ENCODE measurements at places on chromosomes 11 and 22. TPM values are rescaled to one million over a fixed set of nuclear protein-coding genes. Genes with fewer than 3 reads are reported as not detected.

DNA sequence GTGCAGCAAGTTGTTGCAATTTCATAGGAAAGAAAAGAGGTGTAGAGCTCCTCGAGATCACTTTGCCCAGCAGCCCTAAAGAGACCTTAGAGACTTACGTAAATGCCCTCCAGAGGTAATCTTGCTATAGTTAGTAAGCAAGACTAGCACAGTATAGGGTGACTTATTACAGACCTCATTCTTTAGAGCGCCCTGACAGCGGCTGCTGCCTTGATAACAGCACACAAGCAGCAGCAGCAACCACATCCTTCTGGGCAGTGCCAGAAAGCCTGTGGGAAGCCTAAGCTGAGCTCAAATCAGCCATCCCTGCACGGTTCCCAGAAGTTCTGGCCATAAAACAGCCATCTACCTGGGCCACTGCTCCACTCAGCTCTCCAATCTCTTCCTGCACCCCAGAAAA, 22.6 kb upstream of the OR56B1 start:
- H3K27me3 ChIP-seq = no peaks in the 10 kb centered on the region
- H3K4me3 ChIP-seq = no peak overlapping the region
- H3K27ac ChIP-seq = no peak overlapping the region
- peaks cover 23% of the 10 kb centered on the region for H3K36me3 ChIP-seq

GRCh38 chr11:73383249-73384124, 7.3 kb downstream of the RELT start:
- peak overlapping the region; percentile 81 for H3K27ac ChIP-seq
- peaks cover 16% of the 10 kb centered on the region for H3K36me3 ChIP-seq
- H3K4me1 ChIP-seq = peaks cover 79% of the 10 kb centered on the region
- no peak overlapping the region for H3K4me3 ChIP-seq
- no peak for DNase-seq

- no peak overlapping the region for H3K4me3 ChIP-seq
- no peaks in the 10 kb centered on the region for H3K27me3 ChIP-seq
- no peak for DNase-seq
- H3K27ac ChIP-seq = no peak overlapping the region
These were observed 4.0 kb upstream of the SLC3A2 start for GRCh38 chr11:62876712-62877111.

DNA sequence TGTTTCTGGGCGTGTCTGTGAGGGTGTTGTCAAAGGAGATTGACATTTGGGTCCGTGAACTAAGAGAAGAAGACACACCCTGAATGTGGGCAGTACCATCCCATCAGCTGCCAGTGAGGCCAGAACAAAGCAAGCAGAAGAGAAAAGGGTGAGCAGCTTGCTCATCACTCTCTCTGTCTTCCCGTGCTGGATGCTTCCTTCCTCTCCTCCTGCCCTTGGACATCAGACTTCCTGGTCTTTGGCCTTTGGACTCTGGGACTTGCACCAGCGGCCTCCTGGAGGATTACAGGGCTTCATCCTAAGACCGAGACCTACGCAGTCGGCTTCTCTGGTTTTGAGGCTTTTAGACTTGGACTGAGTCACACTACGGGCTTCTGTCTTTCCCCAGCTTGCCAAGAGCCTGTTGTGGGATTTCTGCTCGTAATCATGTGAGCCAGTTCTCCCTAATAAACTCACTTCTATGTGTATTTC, 18.8 kb downstream of the APOL2 start:
- peaks cover 6% of the 10 kb centered on the region for H3K36me3 ChIP-seq
- peaks cover 41% of the 10 kb centered on the region for H3K27me3 ChIP-seq
- H3K4me1 ChIP-seq = peaks cover 11% of the 10 kb centered on the region
- no peak for DNase-seq

GRCh38 chr22:45335021-45335818, 25.5 kb downstream of the FAM118A start:
- peaks cover 10% of the 10 kb centered on the region for H3K4me1 ChIP-seq
- no peaks in the 10 kb centered on the region for H3K27me3 ChIP-seq
- H3K4me3 ChIP-seq = no peak overlapping the region
- H3K36me3 ChIP-seq = peaks cover 62% of the 10 kb centered on the region
- no peak overlapping the region for H3K27ac ChIP-seq

The ZNF408 gene
- 17.1 TPM for total RNA-seq

DNA sequence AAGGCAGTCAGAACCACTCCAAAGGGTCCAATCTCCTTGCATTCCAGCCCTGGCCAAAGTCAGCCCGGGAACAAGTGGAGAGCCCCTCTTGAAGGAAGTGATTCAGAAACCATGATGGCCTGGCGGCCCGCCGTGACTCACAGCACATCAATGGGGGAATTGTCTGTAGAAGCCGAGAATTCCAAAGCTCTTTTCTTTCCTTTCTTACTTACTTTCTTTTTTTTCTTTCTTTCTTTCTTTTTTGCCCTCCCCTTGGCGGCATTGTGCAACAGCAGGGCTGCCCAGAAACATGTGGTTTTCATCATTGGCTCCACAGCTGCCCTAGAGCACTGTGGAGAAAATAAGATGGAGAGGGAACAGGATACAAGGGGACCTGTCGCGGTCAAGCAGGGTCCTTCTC, 140.2 kb upstream of the TIMP3 start:
- peaks cover 8% of the 10 kb centered on the region for H3K27me3 ChIP-seq
- no peak for DNase-seq
- no peak overlapping the region for H3K27ac ChIP-seq
- H3K4me3 ChIP-seq = no peak overlapping the region
- no peaks in the 10 kb centered on the region for H3K36me3 ChIP-seq

DNA sequence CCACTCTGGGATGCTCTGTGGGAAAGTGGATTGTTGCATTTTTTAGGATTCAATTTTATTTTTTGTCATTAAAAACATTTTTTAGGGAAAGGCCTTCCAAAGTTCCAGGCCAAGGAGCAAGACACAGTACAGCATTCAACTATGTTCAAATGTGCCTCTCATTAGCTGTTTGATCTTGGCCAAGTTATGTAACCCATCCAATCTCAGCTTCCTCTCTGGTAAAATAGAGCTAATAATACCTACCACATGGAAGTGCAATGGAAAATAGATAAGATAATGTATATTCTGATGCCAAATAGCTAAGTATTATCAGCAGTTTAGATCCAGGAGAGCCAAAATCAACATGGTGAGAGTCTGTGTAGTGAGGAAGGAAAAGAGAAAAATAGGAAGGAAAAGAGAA, 220.3 kb upstream of the SESN3 start:
- H3K27ac ChIP-seq = no peak overlapping the region
- DNase-seq = no peak
- H3K4me1 ChIP-seq = no peaks in the 10 kb centered on the region
- no peak overlapping the region for H3K4me3 ChIP-seq
- H3K27me3 ChIP-seq = no peaks in the 10 kb centered on the region
- no peaks in the 10 kb centered on the region for H3K36me3 ChIP-seq

GRCh38 chr22:43151251-43152002, at the start of gene TSPO:
TSPO (plus strand) TSS chr22:43151559; CDS start chr22:43159239, 7,680 bp downstream.
- H3K27me3 ChIP-seq = no peaks in the 10 kb centered on the region
- DNase-seq = peak; percentile 74
- H3K4me1 ChIP-seq = peaks cover 36% of the 10 kb centered on the region
- H3K27ac ChIP-seq = peak within 1 kb of the TSS; percentile 90
- peak within 1 kb of the TSS; percentile 90 for H3K4me3 ChIP-seq

The LINC01488 gene
- total RNA-seq = not detected

DNA sequence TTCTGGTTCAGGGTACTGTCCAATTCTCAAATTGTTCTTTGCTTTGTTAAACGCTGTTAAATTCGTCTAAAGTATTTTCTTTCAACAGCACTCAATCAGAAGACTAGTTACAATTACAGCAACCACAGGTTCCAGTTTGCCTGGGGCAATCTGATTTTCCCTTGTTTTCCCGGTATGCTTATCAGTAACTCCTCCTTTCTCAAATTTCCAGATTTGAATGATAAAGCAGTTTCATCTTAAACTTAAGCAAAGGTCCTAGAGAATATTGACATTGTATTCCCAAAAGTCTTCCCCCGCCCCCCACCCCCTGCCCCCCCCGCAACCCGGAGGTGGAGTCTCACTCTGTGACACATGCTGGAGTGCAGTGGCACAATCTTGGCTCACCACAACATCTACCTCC, 10.5 kb upstream of the USP28 start:
- H3K27me3 ChIP-seq = peaks cover 1% of the 10 kb centered on the region
- no peaks in the 10 kb centered on the region for H3K4me1 ChIP-seq
- no peak for DNase-seq
- H3K4me3 ChIP-seq = no peak overlapping the region

GRCh38 chr11:15563054-15563453, 448.3 kb downstream of the INSC start:
- no peaks in the 10 kb centered on the region for H3K36me3 ChIP-seq
- H3K4me3 ChIP-seq = no peak overlapping the region
- H3K4me1 ChIP-seq = no peaks in the 10 kb centered on the region

DNA sequence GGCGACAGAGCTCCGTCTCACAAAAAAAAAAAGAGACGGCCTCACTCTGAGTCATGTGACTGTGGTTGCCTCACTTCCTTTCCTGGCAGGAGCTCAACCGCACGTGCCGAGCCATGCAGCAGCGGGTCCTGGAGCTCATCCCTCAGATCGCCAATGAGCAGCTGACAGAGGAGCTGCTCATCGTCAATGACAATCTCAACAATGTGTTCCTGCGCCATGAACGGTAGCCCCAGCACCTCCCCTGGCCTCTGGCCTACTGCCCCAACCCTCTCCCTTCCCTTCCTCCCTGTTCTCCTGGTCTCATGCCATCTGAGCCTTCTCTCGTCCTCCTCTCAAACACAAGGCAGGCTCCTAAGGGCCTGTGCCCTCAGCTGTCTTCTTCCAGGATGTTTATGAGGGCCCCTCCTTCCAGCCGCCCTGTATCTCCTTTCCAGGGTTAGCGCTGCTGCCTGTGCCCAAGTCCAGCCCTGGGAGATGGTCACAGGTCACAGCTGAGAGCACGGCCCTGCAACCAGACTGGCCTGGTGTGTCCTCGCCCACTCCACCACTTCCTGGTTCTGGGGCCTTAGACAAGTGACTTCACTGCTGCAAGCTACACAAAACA, 30.7 kb downstream of the TOM1 start:
- peaks cover 52% of the 10 kb centered on the region for H3K36me3 ChIP-seq
- peak; percentile 70 for DNase-seq
- H3K27me3 ChIP-seq = no peaks in the 10 kb centered on the region
- peak overlapping the region; percentile 22 for H3K4me3 ChIP-seq

- H3K27ac ChIP-seq = no peak overlapping the region
- H3K4me1 ChIP-seq = no peaks in the 10 kb centered on the region
- no peak overlapping the region for H3K4me3 ChIP-seq
- H3K36me3 ChIP-seq = no peaks in the 10 kb centered on the region
- DNase-seq = peak; percentile 57
- peaks cover 30% of the 10 kb centered on the region for H3K27me3 ChIP-seq
These were observed 57.7 kb upstream of the DRD2 start for GRCh38 chr11:113532697-113533424.

The SLC22A12 gene
- not detected for total RNA-seq

- H3K4me1 ChIP-seq = peaks cover 59% of the 10 kb centered on the region
- DNase-seq = peak; percentile 29
- peak overlapping the region; percentile 28 for H3K4me3 ChIP-seq
- H3K27me3 ChIP-seq = no peaks in the 10 kb centered on the region
- peak overlapping the region; percentile 50 for H3K27ac ChIP-seq
These were observed 143.4 kb downstream of the MAML2 start for GRCh38 chr11:96199563-96200025.

- H3K27me3 ChIP-seq = peaks cover 21% of the 10 kb centered on the region
- peaks cover 13% of the 10 kb centered on the region for H3K4me1 ChIP-seq
- H3K36me3 ChIP-seq = no peaks in the 10 kb centered on the region
These were observed 128.0 kb downstream of the RBFOX2 start for GRCh38 chr22:35900483-35901168.

The KRTAP5-5 gene
- not detected for total RNA-seq

GRCh38 chr22:31893460-31893859, 50.9 kb upstream of the YWHAH start:
- H3K4me3 ChIP-seq = no peak overlapping the region
- H3K27ac ChIP-seq = no peak overlapping the region
- H3K36me3 ChIP-seq = peaks cover 24% of the 10 kb centered on the region
- peaks cover 5% of the 10 kb centered on the region for H3K4me1 ChIP-seq
- DNase-seq = no peak

DNA sequence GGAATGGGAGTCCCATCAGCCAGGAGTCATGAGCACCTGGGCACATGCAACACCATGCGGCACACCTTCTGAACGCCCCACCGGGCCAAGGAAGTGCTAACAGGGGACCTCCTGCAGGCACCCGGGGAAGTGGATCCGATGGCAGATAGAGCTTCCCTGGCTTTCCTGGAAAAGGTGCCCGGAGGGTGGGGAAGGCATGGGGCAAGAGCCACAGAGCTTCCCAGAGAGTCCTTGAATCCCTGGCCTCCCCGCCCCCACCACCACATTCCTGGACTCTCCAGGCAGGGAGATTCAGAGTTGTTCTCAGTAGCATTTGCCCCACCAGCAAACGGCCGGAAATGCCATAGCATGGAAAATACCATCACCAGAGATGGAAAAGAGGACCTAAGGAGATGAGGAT, 8.3 kb downstream of the TRIM29 start:
- H3K36me3 ChIP-seq = no peaks in the 10 kb centered on the region
- H3K4me1 ChIP-seq = no peaks in the 10 kb centered on the region
- no peak overlapping the region for H3K4me3 ChIP-seq
- DNase-seq = no peak
- no peaks in the 10 kb centered on the region for H3K27me3 ChIP-seq

GRCh38 chr22:19728271-19728670, 4.9 kb downstream of the GP1BB start:
- H3K36me3 ChIP-seq = no peaks in the 10 kb centered on the region
- H3K4me1 ChIP-seq = peaks cover 7% of the 10 kb centered on the region
- H3K27me3 ChIP-seq = peaks cover 19% of the 10 kb centered on the region
- DNase-seq = no peak

DNA sequence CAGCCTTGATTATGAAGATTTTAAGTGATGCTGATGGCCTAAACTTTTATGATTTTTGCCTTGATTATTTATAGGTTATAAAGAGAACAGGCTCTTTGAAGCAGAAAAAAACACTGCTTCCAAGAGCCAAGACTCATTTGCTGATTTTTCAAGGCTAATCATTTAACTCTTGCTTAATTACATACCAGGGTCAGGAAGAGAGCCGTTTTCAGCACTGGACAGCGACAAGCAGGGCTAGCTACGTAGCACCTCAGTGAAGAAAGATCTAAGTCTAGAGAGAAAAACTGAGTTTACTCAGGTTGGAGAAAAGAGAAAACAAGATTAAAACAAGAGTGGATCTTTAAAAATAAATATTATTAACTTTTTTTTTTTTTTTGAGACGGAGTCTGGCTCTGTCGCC, 615.4 kb upstream of the B3GAT1 start:
- no peaks in the 10 kb centered on the region for H3K4me1 ChIP-seq
- H3K27ac ChIP-seq = no peak overlapping the region
- peak; percentile 31 for DNase-seq
- no peak overlapping the region for H3K4me3 ChIP-seq
- no peaks in the 10 kb centered on the region for H3K36me3 ChIP-seq

DNA sequence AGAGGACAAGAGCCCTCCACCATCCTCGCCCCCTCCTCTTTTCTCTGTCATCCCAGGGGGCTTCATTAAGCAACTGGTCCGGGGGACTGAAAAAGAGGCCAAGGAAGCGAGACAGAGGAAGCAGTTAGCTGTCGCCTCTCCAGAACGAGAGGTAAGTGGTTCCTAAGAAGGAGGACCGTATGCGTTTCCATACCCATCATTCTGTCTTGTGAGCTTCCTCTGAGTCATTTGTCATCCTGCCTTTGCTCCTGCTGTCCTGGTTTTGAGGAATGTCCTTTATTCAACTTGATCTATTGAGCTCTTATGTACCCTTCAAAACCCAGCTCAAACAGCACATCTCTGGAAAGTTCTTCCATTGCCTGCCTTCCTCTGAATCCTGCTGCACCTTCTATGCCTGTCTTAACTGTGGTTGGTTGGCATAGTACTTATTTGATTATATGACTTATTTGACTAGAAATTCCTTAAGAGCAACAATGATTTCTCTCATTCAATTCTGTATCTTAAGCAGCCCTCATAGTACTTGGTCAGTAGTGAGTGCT, 21.3 kb downstream of the MYO18B start:
- peaks cover 29% of the 10 kb centered on the region for H3K36me3 ChIP-seq
- DNase-seq = no peak
- peaks cover 15% of the 10 kb centered on the region for H3K4me1 ChIP-seq

Measured in activated CD4-positive, alpha-beta memory T cell treated with anti-CD3 and anti-CD28 coated beads, Interleukin-2, amount 10 ng/mL, durations not matched to agents 7 days and 5 days (primary cell).